ENCODE measurements at places on chromosomes 2 and 18.

- no peak for DNase-seq
Measured at GRCh38 chr18:51578406-51578980, 381.0 kb upstream of the MEX3C start.

GRCh38 chr18:48990481-48991318 lies 39.9 kb upstream of the SMAD7 start:
- peak; percentile 31 for DNase-seq

DNA sequence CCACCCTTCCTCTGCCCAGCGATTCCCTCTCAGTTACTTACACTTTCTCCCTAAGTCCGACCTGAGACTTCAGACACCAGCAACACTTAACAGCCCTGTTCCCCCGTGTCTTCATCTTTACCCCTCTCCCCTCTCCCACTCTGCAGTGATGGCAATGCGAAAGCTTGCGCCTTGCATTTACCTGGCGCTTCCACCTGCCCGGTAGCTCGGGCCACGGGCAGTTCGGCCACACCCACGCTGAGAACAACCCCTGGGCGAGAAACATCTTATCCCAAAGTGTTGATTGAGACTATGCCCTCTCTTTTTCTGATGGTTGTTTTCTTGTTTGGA lies 558 bp downstream of the DNAJC10 start:
- no peak for DNase-seq

- DNase-seq, result no peak
Measured at GRCh38 chr2:45422921-45423320, 188.1 kb downstream of the SRBD1 start.

DNA sequence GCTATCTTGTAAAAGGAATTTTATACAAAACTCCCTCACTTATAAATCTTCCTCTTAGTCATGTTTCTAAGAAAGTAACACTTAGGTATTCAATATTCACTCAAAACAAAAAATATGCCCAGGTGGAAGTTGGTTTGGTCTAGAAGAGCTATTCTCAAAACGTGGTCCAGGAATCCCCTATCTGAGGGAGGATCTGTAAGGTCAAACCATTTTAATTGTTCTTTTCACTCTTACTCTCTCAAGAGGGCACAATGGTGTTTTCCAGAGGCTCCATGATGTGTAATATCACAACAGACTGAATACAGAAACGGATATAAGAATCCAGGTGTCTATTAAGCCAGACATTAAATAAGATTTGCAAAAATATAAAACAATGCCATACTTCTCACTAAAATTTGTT lies 9.9 kb downstream of the MOB1A start:
- no peak for DNase-seq

Data from SW 1271 (cell line).